ENCODE measurements at places on chromosomes 11 and 22.
A peak's percentile ranks its signal among the peaks of the same experiment; 100 is the strongest.

DNA sequence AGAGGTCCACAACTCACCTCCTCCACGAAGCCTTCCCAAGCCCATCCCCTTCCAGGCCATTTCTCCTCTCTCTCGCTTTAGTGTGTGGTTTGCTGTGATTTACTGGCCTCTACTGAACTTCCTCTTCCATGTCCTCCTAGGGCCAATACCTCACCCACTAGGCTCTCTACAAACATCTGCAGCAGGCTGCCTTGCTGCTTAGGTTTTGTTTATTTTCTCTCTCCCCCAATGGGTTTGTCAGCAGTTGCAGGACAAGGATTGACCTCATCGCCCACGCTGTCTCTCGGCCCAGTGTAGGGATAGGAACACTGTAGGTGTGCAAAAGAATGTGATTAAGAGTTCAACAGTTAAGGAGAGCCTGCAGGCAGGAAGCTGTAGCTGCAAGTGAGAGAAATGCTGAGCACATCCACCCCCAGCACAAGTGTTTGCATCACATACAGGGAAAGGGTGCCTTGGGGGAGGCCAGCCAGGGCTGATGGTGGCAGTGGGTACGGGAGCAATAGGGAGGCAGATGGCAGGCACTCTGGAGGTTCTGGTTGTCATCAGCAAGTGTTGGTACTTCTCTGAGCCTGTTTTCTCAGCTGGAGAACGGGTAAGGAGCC is 1.4 kb downstream of the PC start:
- DNase-seq = no peak

DNA sequence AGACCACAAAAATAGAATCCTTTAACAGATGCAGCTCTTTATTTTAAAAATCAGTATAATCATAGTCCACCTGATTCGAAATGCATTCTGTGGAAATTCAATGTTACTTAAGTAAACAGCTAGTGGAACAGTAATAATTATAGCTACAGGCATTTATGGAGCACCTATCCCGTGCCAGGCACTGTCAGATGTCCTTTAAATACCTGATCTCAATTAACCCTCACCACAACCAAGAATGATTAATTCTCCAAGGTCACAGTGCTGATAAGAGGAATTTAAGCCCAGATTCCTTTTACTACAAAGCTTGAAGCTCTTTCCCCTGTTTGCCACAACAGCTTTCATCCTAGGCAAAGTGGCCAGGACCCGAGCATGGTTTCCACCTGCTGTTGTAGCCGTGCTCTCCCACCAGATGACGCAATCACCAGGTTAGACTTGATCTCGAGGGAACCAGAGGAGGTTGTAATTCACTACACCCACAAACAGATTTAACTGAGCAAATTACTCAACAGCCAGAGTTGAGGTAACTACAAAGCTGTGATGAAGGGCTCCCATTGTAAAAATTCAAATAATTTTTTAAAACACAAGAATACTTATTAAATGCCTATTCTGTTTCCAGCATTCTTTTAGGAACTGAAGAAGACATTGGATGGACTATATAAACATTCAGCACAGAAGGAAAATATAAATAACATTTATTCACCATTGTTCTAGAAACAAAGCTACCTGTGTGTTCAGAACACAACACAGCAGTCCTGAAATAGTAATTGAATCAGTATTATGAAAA is 10.3 kb downstream of the PRDM10 start:
- peak; percentile 11 for DNase-seq

DNA sequence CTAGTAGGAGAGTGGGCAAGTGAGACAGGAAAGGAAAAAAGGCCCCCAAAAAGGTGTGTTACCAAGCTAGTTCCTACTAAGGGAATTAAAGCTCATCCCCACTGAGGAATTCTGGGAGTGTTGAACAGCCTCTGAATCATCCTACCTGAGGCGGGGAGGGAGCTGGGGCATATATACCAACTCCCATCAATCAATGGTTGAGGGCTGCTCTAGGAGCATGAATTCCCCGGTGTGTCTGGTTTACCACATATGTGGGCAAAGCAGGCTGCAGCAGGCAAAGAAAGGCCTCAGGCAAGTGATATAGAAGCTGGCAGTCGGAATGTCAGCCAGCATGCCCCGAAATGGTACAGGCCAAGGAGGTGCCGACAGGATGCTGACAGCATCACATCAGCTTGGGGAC is 23.6 kb upstream of the CDON start:
- no peak for DNase-seq

DNA sequence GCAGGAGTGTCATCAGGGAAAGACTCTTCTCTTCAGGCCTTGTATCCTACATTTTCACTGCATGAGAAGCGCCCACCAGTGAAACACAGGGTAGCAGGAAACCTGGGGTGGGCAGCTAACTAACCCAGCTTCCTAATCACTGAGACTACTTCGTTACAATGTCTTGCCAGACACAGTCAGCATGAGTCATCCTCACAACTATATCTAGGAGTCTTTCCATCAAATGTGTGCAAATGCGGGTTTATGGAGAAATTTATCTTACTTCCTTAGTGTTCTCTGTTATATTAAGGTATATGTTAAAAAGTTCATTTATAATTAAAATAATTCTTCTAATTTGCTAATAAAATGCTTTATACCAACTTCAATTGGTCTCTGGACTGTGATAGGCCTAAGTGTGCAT is 79.9 kb upstream of the RAB1B start:
- no peak for DNase-seq

GRCh38 chr11:71545405-71545966 is 2.7 kb upstream of the KRTAP5-9 start:
- DNase-seq = no peak

DNA sequence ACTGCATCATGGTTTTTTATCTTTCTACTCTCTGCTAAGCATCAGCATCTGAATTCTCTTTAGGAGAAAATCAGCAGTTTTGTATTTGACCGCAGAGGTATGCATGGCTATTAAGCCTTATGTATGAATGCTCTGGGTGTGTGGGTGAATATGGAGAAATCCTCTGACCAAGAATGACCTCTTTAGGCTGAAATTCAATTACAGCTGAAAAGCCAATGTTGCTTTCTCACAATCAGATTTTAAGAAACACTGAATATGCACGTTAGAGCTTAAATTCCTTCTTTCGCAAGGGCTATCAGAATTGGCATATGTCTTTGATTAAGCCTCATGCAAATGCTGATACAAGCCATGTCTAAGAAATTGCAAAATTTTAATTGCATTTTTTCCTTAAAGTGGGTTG is 43.2 kb downstream of the ARHGAP42 start:
- DNase-seq = no peak

DNA sequence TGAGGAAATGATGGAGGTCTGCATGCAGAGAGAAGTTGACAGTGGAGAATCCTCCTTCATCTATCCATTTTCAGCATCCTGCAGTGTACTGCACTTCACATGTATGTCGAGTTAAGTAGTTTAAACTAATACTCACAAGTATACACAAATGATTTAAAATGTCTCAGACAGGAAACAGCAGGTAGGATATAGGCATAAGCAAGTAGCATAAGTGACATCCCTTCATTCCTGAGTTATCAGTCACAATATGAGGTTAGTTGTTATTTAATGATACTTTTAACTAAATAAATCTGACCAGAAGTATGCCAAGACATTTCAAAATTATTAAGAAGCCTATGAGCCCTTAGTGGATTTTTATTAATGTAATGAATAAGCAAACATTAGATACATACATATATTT is 37.4 kb downstream of the MTMR2 start:
- DNase-seq = no peak

GRCh38 chr11:77455740-77456139 is 18.2 kb downstream of the PAK1 start:
- no peak for DNase-seq

- no peak for DNase-seq
These were observed 24.9 kb downstream of the BCO2 start for GRCh38 chr11:112200252-112200651.

- no peak for DNase-seq
These were observed 1126.9 kb downstream of the JRKL start for GRCh38 chr11:97516688-97517087.

DNA sequence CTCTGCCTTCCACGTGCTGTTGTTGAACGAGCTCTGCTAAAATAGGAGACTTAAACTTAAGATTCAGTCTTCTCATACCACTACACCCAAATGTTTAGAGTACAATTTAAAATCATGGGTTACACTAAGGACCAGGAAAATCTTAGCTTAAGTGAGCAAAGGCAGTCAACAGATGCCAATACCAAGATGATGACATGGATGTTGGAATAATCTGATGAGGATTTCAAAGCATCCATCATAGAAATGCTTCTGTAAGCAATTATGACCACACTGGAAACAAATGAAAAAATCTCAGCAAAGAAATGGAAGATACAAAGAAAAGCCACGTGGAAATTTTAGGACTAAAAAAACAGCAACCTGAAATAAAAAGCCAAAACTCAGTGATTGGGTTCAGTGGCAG is 109.8 kb downstream of the ATXN10 start:
- no peak for DNase-seq

DNA sequence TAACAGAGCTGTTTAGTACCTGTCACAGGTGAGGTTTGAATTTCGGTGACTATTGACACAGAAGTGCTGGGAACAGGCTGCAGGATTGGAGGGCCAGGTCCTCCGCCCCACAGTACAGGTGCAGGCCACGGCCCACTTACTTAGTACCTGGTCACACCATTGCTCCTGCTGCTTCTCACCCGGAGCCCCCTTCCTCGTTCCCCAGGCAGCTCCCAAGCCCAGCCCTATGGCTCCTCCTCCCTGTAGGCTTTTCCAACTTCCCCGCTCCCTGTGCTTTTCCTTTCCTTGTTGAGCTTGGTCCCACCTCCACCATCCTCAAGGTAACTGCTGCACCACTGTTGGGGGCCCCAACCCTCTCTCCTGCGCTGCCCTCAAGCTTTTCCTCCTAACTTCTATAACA is 27.9 kb upstream of the ANO1 start:
- DNase-seq = no peak

DNA sequence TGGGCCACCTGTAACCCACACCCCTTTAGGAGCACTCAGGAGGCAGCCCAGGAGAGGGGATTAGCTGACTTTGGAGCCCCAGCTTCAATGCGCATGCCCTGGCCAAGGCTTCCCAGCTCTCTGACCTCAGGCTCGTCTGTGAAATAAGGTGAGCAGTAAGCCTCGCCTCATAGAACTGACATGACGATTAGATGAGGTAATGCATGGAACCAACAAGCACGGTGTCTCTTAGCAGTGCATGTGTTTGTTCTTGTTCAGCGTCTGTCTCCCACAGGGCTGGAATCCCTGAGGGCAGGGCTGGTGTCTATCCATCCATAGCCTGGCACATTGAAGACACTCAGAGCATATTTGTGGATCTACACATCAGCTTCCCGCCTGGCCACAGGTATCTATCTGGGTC is 415.4 kb downstream of the MN1 start:
- no peak for DNase-seq

DNA sequence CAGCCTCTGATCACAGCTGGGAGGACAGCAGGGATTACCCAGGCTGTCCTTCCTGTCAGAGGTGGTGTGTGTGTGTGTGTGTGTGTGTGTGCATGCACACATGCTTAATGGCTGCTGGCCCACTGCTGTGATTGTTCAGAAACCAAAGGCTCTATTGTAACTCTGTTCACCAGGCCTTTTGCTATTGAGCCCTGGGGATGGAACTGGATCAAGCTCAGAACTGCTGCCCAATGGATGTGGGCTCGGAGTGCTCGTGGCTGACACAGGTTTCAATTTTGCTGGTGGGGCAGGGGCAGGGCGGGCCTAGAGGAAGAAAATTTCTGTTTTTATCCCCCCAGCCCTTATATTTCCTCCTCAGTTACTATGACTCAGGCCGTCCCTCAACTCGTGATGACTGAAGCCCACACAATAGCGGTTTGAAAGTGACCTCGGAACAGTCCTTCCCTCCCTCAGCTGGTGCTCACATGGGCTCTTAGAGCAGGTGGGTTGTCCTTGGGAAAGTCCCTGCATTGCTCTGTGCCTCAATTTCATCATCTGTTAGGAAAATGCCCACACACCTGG is 359.3 kb downstream of the TENM4 start:
- DNase-seq = no peak

DNA sequence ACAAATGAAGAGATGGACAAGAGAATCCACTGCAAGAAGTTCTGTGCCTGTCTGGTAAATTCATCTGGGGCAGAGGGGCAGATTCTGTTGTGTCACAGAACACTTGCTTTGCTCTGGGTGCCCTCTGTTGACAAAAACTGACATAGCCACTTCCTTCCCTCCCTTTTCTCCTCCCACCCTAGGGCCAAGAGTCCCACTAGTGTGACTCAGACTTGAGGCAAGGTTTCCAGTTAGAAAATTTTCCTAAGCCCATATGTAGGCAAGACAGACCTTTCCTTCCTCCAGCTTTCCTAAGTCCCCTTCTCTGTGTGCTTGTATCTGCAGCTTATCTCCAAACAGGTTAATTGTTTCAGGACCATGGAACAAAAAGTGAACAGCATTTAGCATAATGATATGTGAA is 106.8 kb downstream of the RBFOX2 start:
- no peak for DNase-seq

DNA sequence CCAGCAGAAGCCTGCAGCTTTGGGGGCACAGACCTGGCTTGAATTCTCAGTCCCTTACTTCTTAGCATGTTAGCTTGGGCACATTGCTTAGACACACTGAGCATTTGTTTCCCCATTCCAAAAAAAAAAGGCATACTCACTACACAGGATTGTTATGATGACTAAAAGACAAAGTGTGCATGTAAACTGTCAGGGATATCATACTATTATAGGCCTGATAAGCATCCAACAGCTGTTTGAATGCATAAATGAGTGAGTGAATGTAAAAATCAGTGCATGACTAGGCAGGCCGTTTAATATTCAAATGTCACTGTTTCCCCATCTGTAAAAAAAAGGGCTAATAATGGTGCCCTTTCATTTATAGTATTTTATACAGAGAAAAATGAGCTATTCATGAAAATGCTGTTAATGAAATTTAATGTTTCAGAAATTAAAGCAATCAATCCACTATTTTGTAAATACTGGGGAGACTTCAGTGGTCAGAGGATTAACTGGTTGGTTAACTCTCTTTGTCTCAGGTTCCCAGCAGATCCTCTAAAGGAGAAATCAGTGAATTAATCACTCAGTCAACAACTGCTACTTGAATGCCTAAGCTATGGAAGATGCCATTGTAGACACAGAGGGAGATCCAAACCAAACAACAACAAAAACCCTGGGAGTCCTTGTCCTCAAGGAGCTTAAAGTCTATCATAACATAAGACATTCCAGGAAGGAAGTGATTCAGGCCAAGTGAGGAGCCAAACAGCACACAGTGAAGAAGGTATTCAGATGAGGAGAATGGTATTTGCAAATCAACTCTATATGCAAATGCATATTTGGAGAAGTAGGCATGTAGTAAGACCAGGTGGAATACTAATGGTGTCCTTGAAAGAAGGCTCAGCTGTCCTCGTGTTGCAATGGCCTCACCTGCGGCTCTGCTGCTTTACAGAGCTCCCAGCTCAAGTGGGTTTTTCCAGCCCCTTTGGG is 26.8 kb downstream of the BARX2 start:
- DNase-seq = no peak

GRCh38 chr22:19810381-19811201 is 44.1 kb downstream of the GNB1L start:
- DNase-seq = no peak
